Right kidney (tissue), 9 donors: ENCODE measurements at places on chromosomes 7 and 10.
A peak's percentile ranks its signal among the peaks of the same experiment; 100 is the strongest.

GRCh38 chr10:99672884-99673283 is 13.6 kb downstream of the ENTPD7 start:
- no peak for DNase-seq

DNA sequence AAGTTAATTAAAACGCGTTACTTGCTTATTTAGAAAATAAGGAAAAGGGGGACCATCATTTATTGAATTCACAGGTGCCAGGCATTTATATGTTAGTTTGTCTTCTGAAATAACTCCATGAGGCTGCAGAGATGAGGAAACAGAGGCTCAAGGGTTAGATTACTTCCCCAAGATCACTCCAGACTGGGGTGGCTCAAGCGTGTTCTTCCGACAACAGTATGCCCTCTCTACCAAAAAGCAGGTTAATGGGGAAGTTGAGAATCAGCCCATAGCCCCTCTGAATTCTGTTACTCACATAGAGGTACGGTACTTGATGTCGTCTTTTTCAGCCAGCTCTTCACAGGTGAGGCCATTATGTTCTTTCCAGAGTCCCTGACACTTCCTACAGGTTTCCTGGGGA is 129.3 kb downstream of the RNF216 start:
- DNase-seq: no peak

- DNase-seq: no peak
These were observed 21.5 kb upstream of the AKR1B10 start for GRCh38 chr7:134505856-134506255.

GRCh38 chr7:77600952-77601351 is 63.9 kb downstream of the PTPN12 start:
- no peak for DNase-seq

DNA sequence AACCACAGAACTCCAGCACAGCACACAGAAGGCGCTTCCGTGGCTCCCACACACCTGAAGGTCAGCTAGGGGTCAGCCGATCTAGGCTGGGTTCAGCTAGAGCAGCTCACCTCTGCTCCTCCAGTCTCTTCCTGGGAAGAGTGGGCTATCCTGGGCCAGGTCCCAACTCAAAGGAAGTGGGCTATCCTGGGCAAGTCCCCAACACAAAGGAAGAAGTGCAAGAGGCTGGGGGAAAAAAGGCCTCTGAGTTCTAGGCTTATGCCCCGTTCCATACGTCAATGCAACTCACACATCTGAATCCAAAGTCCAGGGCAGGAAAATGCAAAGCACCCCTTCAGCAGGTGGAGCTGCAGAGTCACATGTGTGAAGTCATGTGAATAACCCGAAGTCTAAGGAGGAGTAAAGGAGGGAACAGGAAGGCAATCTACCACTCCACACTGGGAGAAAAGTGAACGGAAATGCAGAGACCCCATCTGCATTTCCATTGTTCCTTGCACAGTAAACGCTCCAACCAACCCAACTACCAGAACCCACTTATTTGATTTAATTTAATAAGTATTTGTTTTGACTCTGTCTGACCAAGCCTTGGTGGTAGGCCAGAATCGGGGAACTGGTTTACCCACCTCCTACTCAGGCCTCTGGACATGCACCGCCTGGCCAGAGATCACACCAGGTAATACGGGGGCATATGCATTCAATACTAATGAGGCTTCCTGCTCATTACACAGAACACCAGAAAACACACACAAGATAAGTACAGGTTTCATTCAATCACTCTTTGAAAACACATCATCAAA is 95.5 kb upstream of the RNF32 start:
- no peak for DNase-seq

GRCh38 chr7:26278770-26279169 is 12.9 kb upstream of the SNX10 start:
- DNase-seq: no peak

GRCh38 chr10:104376784-104377300 is 23.2 kb downstream of the CFAP58 start:
- DNase-seq: no peak

- no peak for DNase-seq
These were observed 38.9 kb downstream of the COL26A1 start for GRCh38 chr7:101401390-101402080.

- no peak for DNase-seq
These were observed 8.3 kb upstream of the PPP1R35 start for GRCh38 chr7:100444311-100445278.

GRCh38 chr7:43479042-43479441 is 103.9 kb upstream of the STK17A start:
- DNase-seq: no peak

- DNase-seq: no peak
These were observed 18.6 kb upstream of the GSAP start for GRCh38 chr7:77434570-77435275.

GRCh38 chr7:137209151-137209817 is 134.2 kb downstream of the PTN start:
- no peak for DNase-seq

DNA sequence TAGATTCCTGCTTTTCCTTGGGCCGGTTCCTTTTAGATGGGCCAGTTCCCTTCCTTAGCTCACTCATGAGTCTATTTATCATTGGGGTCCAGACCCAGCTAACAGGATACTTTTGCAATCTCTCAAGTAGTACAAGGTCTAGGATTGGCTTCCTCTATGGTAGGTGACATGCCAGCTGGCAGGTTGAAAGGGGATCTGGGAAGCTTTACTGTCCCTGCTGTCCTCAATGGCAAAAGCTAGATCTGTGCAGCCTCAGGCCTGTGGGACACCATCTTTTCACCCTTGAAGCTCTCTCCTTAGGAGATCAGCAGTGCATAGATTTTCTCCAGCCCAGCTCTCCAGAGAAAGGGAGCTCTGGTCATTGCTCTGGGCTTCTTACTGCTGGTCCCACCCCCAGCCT is 96.4 kb downstream of the CUL2 start:
- no peak for DNase-seq

DNA sequence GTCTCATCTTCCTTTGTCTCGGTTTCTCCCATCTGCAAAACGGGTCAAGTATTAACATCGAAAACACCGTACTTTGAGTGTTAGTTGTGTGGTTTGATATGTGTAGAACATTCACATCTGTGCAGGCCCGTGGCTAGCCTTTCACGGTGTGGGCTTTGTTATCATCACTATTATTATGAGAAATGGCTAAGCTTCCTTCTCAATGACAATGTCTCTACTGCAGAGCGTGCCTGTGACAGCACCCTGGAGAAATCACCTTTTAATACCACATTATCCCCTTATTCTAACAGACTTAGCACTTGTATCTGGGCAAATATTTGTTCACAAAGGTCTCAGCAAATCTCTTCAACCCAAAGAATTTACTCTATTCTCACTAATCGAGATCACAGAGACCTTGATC is 55.8 kb downstream of the FAM171A1 start:
- no peak for DNase-seq

GRCh38 chr7:28835800-28836199 is 122.3 kb downstream of the TRIL start:
- no peak for DNase-seq

DNA sequence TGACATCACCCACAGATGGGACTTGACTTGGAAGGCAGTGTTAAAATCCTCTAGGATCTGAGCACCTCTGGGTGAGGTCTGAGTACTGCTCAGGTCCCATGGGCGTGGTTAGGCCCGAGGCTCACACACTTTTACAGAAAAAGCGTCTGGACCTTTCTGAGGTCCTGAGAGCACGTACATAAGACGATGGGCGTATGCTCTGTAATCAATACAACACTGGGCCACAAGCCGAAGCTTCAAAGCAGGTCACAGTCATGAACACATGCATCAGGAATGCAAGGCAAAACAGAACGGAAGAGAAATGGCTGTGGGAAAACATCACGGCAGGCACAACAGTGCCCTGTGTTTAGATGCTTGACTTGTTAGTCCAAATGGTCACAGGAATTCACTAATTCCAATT is 112.2 kb downstream of the LARP4B start:
- DNase-seq: no peak

- no peak for DNase-seq
These were observed 9.2 kb downstream of the CPSF4 start for GRCh38 chr7:99447943-99448342.

GRCh38 chr10:59016043-59016442 is 160.4 kb upstream of the PHYHIPL start:
- no peak for DNase-seq

DNA sequence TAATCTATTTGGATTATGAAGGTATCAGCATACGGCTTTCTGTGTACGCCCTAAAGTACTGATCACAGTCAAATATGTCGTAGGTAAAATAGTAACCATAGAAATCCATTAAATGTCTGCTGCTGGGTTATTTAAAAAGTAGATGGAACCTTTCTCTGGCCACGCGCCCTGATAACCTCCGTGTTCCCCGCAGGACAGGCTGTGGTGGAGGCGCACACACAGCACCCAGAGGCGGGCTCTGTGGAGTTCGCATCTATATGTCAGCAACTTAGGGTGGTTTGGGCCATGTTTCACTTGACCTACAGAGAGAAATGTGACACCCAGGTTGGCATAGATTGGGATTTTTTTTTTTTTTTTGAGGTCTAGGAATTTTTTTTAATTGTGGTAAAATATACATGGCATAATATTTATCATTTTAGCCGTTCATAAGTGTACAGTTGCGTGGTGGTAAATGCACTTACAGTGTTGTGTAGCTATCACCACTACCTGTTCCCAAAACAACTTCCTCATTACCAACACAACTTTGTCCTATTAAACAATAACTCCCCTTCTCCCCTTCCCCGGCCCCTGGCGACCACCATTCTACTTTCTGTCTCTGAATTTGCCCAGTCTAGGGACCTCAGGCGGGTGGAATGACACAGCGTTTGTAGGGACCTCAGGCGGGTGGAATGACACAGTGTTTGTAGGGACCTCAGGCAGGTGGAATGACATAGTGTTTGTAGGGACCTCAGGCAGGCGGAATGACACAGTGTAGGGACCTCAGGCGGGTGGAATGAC is 15.4 kb downstream of the PPP2R2D start:
- no peak for DNase-seq

- peak; percentile 21 for DNase-seq
These were observed 126.3 kb downstream of the CACNA2D1 start for GRCh38 chr7:82317257-82317721.

DNA sequence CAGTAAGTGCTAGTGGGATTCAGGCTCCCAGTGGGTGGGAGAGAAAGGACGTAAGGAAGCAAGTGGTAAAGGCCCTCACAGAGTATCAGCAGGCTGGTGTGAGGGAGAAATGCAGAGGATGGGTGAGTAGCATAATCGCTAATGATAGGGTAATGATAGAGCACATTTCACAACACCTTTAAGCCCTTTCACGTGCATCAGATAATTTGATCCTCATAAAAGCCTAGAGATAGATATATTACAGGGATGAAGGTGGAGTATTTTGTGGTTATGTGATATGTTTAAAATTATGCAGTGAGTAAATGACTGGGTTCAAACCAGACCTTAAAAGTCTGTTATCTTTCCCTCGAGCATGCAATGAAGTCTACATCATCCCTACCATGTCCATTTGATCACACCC is 10.3 kb downstream of the LEP start:
- DNase-seq: no peak

DNA sequence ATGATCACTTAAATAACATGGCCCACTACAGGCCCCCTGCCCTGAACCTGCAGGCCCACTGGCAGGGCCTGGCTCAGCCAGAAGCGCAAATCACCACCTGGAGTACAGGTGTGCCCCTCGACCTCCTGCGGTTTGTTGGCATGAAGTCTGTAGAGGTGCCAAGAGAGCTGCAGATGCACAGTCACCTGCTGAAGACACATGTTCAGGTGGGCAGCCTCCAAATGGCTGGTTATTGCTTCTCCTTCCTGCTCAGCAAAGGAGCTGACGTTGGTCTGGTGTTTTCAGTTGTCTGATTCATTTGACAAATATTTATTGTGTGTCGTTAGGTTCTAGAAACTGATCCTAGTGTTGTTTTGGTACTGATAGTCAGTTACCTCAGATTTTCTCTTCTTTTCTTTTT is 29.0 kb downstream of the DHTKD1 start:
- no peak for DNase-seq
